ENCODE measurements at places on chromosomes 3 and 15. TPM values are rescaled to one million over a fixed set of nuclear protein-coding genes. Genes with fewer than 3 reads are reported as not detected.

DNA sequence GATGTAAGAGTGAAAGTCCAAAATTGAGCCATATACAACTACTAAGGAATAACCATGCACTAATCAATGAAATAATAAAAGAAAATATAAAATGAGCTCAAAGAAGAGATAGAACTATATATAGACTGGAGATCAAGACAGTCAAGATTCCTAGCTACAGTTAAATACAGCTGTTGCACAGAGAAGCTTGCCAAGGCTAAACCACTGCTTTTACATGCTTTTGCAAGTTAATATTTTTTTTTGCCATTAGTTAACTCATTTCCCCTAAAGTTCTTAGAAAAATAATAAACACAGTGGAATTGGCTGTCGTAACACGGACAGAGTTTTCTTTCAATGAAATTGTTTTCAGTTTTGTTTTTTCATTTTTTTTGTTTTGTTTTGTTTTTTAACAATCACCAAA is 123.0 kb downstream of the VGLL3 start:
- no peak for DNase-seq

DNA sequence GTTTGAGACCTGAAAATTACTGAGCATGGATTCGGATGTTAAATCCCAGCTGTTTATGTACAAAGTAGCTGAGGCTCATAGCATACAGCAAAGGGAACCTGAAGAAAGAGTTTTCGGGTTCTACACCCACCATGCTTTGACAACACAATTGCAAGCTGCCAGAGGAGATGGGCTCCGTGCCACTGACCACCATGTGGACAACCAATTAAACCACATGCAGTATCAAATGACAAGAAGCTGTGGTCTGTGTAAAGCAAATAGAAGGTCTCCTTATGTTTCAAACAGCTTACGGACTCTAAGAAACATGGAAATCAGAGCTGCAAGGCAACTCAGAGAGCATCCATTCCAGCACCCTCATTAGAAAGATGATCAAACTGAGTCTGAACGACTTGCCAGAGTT is 12.9 kb downstream of the GABRB3 start:
- no peak for DNase-seq

Gene KNG1
- 0.81 TPM for total RNA-seq

Gene GCNT3
- total RNA-seq = not detected

Gene ANKRD63
- 4.1 TPM for total RNA-seq

Gene TRPC1
- total RNA-seq = 28.4 TPM

Gene ZBED2
- total RNA-seq = not detected

Gene ISLR
- 44.8 TPM for total RNA-seq

Measured in dorsolateral prefrontal cortex (tissue), 122 donors.